ENCODE measurements at places on chromosomes 1 and 21.

DNA sequence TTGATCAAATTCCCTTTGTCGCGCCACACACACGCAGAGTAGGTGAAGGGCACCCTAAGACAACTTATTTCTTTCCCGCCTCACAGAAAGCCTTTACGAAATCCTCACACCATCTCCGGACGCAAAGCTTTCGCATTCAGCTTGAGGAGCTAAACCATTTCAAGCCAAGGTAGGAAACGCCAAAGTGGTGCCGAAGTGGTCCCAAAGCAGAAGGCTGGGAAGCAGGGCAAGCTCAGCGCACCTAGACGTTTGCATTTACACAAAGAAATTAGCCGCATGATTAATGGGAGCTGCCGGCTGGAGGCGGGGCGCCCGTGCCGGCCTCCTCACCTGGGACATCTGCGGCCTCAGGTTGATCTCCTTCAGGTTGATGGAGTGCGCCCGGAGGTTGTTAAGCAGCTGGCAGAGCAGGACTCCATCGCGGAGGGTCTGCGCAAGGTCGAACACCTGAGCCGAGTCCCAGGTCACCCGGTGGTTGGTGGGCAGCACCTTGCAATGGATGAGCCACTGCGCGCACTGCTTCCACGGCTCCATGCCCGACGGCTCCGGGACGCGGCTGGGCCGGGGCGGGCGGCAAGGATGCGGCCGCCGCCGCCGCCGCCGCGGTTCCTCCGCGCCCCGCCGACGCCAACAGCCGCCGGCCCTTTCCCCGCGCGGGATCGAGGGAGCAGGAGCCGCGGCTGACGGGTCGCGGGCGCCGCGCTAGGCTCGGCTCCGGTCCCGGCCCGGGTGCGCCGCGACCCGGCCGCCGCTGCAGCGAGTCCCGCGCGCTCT lies 457 bp downstream of the VAV3 start:
- DNase-seq, result no peak

DNA sequence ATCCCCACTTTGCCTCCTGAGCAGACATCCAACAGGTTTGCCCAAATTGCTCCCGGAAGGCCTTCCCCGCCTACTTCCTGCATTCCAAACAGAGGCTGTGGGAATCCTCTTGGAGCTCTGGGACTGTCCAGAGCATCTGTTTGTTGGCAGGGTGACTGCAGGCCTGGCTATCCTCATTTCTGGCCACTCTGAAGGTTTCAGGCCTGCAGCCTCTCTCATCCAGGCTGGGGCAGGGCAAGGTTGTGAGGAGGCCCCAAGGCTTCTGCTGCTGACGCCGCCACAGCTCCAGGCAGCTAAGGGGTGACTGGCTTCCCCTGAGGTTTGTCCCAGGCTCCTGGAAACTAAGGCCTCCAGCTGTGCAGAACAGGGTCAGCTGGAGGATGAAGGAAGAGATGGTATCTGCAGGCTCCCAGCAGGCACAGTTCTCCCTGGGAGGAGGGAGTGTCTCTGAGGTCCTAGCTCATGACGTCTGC lies 11.3 kb downstream of the CDK18 start:
- no peak for DNase-seq

GRCh38 chr1:241610056-241610815 lies 29.9 kb downstream of the CHML start:
- DNase-seq, result no peak

- no peak for DNase-seq
Measured at GRCh38 chr1:24572301-24572700, 16.4 kb downstream of the NCMAP start.

GRCh38 chr1:37265786-37266667 lies 208.4 kb upstream of the ZC3H12A start:
- no peak for DNase-seq

DNA sequence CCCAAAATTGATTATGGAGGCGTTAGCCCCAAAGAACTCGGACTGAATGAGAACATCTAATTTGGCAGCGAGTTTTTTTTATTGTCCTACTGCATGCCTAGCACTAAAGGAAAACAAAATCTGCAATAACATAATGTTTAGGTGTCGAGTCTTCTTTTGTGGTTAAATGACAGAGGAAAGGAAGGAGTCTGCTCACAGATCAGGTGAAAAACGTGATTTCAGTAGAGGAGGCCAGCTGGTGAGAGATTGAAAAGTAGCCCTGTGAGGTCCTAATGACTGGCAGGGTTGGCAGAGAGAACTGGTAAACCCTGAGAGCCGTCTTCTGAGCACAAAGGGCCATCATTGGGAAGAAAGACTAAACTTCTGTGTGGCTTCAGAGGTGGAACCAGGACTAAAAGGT lies 24.2 kb downstream of the WDTC1 start:
- DNase-seq, result no peak

DNA sequence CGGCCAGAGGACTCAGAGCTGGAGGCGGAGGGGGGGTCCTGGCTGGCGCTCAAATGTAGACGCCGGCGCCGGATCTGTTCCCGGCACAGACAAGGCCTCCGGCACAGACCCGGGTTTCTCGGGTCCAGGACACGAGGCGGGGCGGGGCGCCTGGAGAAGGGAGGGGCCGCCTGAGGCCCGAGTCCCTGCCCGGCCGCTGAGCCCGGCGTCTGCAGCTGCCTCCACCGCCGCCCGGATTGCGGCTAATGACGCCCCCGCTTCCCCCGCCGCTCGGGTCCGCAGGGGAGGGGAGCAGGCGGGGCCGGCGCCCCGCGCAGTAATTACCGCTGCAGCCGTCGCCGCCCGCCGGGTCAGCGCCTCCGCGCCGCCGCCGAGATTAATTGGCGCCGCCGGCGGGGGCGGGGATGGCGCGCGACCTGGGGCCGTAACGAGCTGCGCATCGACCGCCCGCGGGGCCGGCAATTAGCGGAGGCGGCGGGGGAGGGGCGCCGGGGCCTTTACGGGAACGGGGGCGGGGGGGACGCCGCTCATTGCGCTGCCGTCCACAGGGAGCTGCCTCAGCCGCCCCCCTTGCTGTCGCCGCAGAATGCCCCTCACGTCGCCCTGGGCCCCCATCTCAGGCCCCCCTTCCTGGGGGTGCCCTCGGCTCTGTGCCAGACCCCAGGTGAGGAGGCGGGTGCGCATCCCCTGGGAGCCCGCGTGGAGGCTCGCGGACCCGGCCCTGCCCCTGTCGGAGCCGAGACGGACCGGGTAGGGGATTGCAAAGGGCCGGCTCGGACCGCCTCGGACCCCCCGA lies 17.3 kb downstream of the NOC2L start:
- DNase-seq, result peak; percentile 63

GRCh38 chr1:21534674-21535378 lies 25.6 kb downstream of the ALPL start:
- DNase-seq, result no peak

DNA sequence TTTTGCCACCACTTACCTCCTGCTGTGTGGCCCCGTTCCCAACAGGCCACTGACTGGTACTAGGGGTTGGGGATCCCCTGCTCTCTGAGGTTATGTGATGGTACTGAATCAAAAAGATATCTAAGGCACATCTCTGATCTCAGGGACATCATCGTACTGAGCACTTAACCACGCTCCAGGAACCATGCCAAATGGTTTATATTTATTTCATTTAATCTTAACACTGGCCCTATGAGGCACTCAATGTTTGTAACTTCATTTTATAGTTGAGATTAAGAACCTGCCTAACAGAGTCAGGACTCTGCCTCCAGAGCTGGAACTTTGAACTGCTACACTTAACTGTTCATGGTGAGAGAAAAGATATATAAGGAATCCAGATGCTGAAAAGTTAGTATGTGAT lies 98.0 kb upstream of the HP1BP3 start:
- DNase-seq, result peak; percentile 23

DNA sequence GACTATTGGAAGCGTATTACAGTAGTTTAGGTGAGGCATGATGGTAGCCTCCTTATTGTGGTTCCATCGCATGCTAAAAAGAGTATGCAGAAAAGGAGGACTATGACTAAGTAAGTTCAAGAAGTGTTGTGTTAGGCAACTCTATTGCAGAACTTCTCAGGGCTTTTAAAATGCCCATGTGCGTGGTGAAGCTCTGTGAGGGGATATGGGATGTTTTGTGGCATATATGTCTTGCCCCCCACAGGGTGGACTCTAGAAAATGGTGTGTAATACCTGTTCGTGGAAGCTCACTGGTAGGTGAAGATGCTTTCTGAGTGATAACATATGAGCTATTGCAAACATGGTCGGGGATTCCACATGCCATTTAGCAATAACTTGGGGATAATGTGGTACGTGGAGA lies 31.7 kb downstream of the MAN1A2 start:
- no peak for DNase-seq

DNA sequence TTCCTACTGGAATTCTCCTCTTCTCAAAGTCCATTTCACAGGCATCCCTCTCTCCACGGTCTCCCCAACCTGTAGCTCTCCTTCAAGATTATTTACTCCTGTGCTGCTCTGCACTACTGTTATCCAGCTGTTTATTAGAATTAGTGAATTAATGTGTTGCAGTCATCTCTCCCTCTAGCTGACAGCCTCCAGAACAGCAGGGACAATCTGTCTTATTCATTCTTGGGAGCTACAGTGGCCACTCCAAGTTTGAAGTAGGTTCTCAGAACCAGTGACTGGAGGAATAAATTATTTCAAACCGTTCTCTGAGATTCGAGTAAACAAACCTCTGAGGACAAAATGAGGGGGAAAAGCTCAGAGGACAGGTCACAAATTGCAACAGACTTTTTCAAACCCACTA lies 330.9 kb downstream of the RRAGC start:
- DNase-seq, result no peak

GRCh38 chr1:229696385-229696784 lies 70.3 kb downstream of the URB2 start:
- DNase-seq, result no peak

GRCh38 chr1:209670441-209671082 lies 4.7 kb upstream of the G0S2 start:
- DNase-seq, result no peak

GRCh38 chr1:183543619-183544204 lies 46.5 kb downstream of the NCF2 start:
- DNase-seq, result peak; percentile 37

- no peak for DNase-seq
Measured at GRCh38 chr1:73947009-73947408, 251.0 kb downstream of the LRRIQ3 start.

- no peak for DNase-seq
Measured at GRCh38 chr1:204345941-204346645, 13.6 kb downstream of the PLEKHA6 start.

- DNase-seq, result no peak
Measured at GRCh38 chr1:75531570-75531969, 79.3 kb downstream of the SLC44A5 start.

DNA sequence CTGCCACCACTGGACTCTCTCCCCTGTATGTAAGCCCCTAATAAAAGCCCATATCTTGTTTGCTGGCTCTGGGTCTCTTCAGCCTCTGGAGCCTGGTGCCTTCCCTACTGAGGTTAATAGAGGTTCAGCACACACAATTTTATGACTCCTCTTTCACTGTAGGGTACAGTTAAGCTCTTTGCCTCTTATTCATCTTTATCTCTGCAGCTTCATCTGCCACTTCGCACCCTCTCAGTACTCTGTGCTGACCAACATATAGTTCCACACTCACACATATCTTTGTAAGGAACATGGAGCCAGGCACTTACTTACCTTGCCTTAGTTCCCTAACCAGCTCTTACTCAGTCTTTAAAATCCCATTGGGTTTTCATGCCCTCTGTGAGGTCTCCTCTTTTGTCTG lies 4.5 kb downstream of the BTBD8 start:
- DNase-seq, result no peak

- peak; percentile 98 for DNase-seq
Measured at GRCh38 chr1:159881622-159882526, 18.1 kb downstream of the CFAP45 start.

- no peak for DNase-seq
Measured at GRCh38 chr21:46018615-46019014, 37.0 kb downstream of the COL6A1 start.

GRCh38 chr1:31105646-31106045 lies 40.1 kb upstream of the PUM1 start:
- no peak for DNase-seq

- DNase-seq, result no peak
Measured at GRCh38 chr21:44049606-44050005, 37.5 kb downstream of the TRAPPC10 start.

DNA sequence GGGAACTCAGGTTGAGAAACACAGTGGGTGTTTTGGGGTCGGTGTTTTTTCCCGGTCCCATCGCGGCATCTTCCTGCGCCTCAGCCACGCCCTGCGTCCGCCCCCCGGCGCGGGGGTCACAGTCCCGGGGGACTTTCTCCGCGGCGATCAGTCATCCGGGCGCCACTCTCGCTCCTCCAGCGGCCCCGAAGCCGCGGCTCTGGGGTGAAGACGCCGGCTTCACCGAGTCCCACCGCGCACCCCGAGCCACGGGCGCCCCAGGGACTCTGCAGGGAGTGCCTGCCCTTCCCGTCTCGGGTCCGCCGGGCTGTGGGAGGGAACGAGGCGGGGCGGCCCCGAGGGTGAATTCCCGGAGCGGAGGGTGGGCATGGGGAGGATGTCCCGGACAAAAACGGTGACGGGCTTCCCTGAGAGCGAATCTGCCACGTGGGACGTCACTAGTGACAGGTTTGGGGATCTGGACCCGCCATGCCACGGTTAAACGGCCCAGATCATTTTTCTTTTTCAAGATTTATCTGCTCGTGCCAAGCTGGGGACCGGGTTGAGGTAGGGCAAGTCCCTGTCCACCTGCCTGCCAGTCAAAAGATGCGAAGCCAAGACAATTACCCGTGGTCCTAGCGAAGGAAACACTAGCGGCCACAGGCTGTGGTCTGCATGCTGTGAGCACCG lies 717 bp upstream of the BATF3 start:
- DNase-seq, result no peak

DNA sequence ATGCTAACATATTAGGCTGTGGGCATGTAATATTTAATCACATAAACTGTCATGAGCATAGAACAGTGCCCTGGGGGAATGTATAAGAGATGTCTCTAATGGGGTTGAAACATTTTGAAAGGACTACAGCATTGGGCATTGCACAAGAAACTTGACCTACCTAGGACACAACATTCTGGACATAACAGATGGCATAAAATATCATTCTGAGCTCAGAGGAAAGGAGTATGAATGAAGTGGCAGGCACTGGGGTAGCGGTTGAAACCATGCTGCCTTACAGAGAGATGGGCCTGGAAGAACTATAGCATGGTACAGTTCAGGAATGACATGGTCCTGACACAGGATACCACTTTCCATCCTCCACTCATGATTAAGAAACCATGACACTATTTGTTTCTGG lies 69.0 kb downstream of the LPAR3 start:
- DNase-seq, result no peak

DNA sequence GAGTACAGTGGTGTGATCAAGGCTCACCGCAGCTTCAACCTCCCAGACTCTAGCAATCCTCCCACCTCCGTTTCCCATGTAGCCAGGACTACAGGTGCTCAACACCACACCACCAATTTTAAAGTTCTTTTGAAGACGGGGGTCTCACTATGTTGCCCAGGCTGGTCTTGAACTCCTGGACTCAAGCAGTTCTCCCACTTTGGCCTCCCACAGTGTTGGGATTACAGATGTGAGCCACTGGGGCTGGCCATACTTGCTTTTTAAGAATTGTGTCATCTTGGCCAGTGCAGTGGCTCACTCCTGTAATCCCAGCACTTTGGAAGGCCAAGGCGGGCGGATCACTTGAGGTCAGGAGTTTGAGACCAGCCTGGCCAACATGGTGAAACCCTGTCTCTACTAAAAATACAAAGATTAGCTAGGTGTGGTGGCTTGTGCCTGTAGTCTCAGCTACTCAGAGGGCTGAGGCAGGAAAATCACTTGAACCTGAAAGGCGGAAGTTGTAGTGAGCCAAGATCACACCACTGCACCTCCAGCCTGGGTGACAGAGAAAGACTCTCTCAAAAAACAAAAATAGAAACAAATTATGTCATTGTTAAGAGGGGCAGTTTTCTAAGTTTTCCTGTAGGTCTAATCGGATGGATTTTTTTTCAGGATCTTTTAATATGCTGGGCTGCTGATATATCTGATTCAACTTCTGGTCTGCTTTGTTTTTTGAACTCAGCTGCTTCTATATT lies 18.7 kb downstream of the AK4 start:
- DNase-seq, result no peak
